ENCODE measurements at places on chromosomes 2 and 18.

DNA sequence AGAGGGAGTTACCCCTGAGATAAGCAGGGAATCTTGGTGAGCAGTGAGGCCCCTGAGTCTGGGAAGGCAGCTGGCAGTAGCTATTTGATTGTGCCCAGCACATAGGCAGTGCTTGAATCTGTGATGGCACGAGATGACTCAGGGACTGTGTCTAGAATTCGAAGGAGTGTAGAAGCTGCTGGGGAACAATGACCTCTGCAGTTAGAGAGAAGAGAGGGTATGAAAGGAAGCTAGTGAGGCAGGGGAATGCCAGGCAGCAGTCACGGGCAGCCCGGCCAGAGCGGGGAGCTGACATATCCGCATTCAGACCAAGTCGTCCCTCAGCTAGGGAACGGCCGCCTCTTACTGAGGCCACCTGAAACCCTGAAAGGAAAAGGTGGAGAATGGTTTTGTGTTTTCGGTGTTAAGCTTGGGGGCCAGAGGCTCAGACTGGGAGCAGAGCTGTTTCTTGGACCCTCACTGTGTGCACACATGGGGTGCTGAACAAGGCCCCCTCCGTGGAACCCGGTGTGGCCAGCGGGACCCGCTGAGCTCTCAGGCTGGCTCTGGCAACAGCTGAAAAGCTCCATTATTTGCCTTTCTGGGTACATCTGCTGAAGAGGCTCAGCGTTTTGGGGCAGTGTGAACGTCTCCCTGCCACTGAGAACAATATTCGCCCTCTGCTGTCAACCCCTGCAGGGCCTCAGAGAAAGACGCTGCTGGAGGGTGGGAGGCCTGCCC is 32.9 kb downstream of the ARHGEF4 start:
- no peak for DNase-seq

DNA sequence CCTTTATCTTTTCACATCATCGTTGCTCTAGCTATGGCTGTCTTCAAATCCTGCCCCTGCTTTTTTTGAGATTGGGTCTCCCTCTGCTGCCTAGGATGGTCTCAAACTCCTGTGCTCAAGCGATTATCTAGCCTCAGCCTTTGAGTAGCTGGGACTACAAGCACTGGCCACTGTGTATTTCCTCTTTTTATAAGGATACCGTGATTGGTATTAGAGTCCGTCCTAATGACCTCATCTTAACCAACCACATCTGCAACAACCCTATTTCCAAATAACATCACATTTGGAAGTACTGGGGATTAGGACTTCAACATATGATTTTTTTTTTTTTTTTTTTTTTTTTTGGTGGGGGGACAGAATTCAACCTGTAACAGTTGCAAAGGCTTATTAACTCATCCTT is 9.1 kb downstream of the RESP18 start:
- no peak for DNase-seq

DNA sequence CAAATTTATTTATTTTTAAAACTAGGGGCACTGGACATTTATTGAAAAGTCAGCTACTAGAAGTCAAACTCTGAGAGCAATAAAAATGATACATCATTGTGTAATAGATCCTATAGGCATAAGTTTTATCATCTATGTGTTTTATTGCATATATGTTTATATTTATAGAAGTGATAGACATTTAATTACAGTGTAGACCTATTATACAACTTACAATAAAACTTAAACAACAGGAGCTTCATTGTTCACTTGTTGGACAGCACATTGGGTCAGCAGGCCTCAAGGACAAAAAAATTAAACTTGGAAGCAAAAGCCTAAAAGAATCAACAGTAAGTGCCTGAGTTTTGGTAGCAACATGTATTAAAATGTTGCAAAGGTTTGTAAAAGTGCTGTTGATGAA is 15.0 kb upstream of the ACTR2 start:
- no peak for DNase-seq

GRCh38 chr2:44894058-44894457 is 47.4 kb upstream of the SIX3 start:
- DNase-seq = no peak

GRCh38 chr2:144419218-144419617 is 100.7 kb downstream of the ZEB2 start:
- DNase-seq = no peak

- no peak for DNase-seq
Observed at GRCh38 chr2:226155093-226155875, 644.3 kb downstream of the IRS1 start.

GRCh38 chr2:19857100-19857499 is 44.7 kb downstream of the TTC32 start:
- DNase-seq = no peak

GRCh38 chr2:142741764-142742269 is 135.6 kb upstream of the KYNU start:
- DNase-seq = no peak

- no peak for DNase-seq
Observed at GRCh38 chr18:49362431-49362830, 98.0 kb downstream of the DYM start.

GRCh38 chr2:73072129-73072395 is 550 bp upstream of the SFXN5 start:
- DNase-seq = peak; percentile 30

- DNase-seq = no peak
Observed at GRCh38 chr2:221402072-221402471, 170.0 kb downstream of the EPHA4 start.

- DNase-seq = no peak
Observed at GRCh38 chr18:79644666-79645057, 34.9 kb upstream of the CTDP1 start.

- DNase-seq = no peak
Observed at GRCh38 chr2:99772591-99773331, 282.9 kb upstream of the REV1 start.

GRCh38 chr2:149483004-149483605 is 104.5 kb downstream of the MMADHC start:
- no peak for DNase-seq

DNA sequence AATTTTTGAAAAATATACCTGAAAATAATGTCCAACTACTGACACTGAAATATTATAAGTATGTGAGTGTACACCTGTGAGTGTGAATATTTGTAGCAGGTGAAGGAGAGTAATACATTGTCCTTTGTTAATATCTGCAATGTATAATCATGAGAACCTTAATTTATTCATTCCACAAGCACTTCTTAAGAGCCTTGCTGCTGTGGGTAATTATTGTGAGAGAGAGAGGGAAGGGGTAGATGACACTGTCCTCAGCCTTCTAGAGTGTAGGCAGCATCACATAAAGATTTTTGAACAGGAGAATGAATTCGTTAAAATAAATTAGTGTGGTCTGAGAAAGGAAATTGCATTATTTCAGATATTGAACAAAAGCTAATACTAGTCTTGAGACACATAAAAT is 157.2 kb downstream of the MAP2 start:
- no peak for DNase-seq

GRCh38 chr2:16096962-16097361 is 156.6 kb downstream of the MYCN start:
- no peak for DNase-seq

DNA sequence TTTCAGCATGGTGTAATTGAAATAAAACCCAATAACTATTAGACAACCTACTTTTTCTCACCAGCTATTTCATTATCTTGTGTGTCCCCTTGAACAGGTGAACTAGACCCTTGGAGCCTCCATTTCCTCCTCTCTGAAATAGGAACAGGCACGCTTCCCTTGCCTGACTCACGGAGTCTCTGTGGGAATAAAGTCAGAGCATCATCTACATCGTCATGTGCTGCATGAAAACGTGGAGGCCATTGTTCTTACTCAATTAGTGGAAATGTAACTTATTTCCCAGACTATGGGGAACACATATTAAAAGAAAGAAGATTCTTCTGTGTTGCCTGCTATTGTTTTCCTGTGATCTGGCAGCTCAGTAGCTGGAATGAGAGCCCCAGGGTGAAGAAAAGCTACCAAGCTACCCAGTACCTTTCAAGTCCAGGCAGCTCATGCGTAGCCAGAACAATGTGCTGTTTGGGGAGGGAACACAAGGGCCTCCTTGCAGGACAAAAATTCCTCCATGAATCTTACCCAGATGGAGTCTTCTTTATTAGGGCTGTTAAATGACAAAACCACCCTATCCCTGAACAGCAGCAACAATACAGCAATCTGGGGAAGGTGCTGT is 59.8 kb downstream of the SOX11 start:
- DNase-seq = no peak

DNA sequence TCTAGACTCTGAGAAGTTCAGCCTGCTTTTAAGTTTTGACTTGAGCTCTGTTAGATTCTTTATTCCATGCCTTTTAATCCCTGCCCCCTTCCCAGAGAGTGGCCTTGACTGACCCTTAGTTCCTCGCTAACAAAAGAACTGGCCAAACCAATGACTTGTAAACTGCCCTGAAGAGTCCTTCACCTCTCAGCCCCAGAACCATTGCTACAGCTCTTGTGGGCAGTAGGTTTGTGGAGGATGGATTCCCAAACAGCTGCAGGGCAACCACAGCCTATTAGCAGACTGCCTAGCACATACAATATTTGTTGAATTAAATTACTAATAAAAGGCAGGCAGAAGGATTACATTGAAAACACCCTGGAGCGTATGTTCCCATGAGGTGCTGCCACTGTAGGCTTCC is 163.9 kb downstream of the MAIP1 start:
- DNase-seq = no peak

GRCh38 chr2:219908538-219908937 is 281.1 kb downstream of the SLC4A3 start:
- DNase-seq = no peak

GRCh38 chr18:63155169-63155852 is 164.3 kb downstream of the BCL2 start:
- DNase-seq = peak; percentile 87

- DNase-seq = no peak
Observed at GRCh38 chr2:234334756-234335155, 162.1 kb downstream of the ARL4C start.

GRCh38 chr2:28445448-28446258 is 50.2 kb upstream of the PLB1 start:
- no peak for DNase-seq

- no peak for DNase-seq
Observed at GRCh38 chr2:26462511-26463243, 15.2 kb downstream of the OTOF start.

- no peak for DNase-seq
Observed at GRCh38 chr18:74284191-74284979, 7.4 kb downstream of the CYB5A start.

DNA sequence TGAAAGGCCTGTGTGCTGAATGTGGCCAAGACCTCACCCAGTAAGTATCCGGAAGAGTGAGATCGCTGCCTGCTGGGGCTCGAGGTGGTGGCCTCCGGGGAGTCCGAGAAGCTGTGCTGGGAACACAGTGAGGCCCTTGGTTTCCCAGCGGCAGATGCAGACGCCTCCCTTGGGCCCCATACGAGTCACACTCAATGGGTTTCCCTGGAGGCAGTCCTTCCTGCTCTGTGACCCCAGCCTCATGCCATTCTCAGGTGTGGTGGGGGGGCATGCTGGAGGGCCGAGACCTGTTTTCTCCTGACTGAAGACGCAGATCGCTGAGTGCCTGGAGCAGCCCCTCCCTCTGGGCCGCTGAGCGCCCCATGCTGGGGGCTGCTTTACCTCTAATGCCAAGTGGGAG is 15.7 kb downstream of the CTDP1 start:
- DNase-seq = no peak

- no peak for DNase-seq
Observed at GRCh38 chr2:219828127-219828526, 200.7 kb downstream of the SLC4A3 start.

- no peak for DNase-seq
Observed at GRCh38 chr2:38091760-38092159, 15.8 kb upstream of the CYP1B1 start.

Data from CD4-positive, alpha-beta T cell treated with Interleukin-17A for 4 hours (primary cell).